ENCODE measurements at places on chromosomes 6 and 20.

DNA sequence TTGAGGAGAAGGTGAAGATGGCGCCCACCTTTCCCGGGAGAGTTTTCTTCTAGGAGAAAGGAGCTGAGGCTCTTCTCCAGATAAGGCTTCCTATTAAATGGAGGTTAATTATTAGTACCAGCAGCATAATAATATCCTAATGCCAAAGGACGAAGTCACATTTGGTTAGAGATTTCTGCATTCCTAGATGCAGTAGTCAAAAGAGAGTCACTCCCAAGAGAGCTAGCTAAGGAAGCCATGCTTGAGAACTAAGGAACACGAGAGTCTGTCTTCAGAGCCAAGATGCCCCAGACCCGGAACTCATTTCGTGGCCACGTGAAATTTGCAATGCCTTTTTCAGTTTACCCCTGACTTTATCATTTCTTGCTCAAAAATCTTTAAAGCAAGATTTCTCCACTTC is 132.7 kb downstream of the TSHZ2 start:
- DNase-seq: no peak

DNA sequence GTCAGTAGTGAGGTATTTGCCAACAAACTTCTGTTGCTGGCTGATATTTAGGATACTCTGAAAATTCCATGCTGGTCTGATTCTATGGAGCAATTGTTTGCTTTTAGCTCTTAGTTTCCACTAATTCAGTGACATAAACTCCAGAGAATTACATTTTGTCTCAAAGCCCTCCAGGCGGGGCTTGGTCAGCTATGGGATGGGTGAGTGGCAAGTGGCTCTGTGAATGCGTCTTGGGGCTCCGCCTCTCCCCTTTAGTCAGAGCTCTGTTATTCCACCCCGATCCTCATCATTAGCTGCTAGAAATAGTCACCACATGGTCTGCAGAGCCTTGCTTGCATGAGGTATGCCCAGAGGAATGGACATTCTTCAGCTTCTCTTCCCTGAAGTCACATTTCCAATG is 540.6 kb downstream of the QKI start:
- DNase-seq: peak; percentile 3

GRCh38 chr6:53679446-53679933 is 13.9 kb upstream of the KLHL31 start:
- peak; percentile 61 for DNase-seq

- no peak for DNase-seq
Measured at GRCh38 chr6:138406443-138406842, 2.4 kb downstream of the HEBP2 start.

DNA sequence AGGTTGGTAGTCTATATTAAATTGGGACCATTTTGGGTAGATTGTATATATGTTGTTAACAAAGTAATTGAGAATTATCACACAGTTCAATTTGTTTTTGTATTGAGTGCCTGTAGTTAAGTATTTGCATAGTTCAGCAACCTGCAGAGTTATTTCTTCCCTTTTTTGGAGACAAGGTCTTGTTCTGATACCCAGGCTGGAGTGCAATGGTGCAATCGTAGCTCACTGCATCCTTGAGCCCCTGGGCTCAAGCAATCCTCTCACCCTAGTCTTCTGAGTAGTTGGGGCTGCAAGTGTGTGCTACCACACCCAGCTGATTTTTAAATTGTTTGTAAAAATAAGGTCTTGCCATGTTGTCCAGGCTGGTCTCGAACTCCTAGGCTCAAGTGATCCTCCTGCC is 250.5 kb downstream of the UTRN start:
- no peak for DNase-seq

DNA sequence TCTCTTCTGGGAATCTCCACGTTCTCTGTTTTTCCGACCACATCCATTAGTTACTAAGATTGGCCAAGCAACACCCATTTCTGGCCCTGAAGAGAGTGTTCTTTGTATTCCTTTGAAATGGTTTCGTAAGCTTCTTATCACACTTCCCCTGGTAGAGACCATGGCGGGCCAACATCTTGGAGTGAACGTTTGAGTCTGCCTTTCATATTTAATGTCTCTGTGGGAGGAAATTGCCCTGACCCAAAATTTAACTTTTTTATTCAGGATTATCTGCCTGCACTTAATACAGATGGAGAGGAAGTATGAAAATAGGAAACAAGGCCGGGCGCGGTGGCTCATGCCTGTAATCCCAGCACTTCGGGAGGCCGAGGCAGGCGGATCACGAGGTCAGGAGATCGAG is 177.0 kb upstream of the SNX9 start:
- no peak for DNase-seq
